ENCODE measurements at places on chromosomes 5 and 9.

DNA sequence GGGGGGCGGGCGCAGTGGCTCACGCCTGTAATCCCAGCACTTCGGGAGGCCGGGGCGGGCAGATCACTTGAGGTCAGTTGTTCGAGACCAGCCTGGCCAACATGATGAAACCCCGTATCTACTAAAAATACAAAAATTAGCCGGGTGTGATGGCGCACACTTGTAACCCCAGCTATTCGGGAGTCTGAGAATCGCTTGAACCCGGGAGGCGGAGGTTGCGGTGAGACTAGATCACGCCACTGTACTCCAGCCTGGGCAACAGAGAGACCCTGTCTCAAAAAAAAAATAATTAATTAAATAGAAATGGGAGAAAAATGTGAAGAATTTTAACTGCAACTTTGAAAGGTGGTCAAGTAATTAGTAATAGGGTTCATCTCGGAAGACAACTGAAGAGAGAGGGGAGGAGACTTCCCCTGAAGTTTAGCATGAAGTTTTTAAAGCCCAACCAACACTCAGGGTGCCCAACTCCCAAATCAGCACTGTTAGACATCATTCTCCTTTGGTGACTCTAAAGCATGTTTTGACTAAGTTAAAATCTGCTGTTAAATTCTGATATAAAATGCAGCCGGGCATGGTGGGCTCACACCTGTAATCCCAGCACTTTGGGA lies 1.4 kb upstream of the CSNK1A1 start:
- no peak for DNase-seq

- DNase-seq, result no peak
Observed at GRCh38 chr9:120862452-120862851, 14.5 kb downstream of the PHF19 start.

GRCh38 chr9:27436234-27436633 lies 87.9 kb upstream of the IFNK start:
- DNase-seq, result no peak

DNA sequence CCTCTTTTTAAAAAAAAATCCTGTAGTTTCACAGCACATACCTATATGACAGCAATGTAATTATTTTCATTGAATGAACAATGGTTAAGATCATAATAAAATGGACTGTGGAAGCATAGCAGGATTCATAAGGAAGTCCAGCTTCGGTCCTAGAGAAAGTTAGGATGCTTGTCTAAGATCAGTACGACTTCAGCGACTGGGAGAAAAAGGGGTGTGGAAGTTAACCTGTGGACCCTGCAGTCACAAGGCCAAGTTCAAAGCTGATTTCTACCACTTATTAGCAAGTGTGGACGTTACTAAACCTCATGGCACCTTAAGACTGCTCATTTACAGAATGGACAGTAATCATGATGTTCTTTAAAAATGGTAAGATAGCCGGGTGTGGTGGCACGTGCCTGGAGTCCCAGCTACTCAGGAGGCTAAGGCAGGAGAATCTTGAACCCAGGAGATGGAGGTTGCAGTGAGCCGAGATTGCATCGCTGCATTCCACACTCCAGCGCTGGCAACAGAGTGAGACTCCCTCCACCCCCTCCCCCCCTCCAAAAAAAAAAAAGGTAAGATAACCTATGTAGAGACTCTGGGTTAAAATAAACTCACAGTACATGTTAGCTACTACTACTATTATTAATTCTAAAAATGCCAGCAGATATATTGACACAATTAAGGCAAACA lies 71.6 kb upstream of the PCA3 start:
- no peak for DNase-seq

GRCh38 chr5:135561266-135561665 lies 17.5 kb downstream of the CXCL14 start:
- DNase-seq, result no peak

- no peak for DNase-seq
Observed at GRCh38 chr5:154709368-154710305, 45.5 kb upstream of the LARP1 start.

DNA sequence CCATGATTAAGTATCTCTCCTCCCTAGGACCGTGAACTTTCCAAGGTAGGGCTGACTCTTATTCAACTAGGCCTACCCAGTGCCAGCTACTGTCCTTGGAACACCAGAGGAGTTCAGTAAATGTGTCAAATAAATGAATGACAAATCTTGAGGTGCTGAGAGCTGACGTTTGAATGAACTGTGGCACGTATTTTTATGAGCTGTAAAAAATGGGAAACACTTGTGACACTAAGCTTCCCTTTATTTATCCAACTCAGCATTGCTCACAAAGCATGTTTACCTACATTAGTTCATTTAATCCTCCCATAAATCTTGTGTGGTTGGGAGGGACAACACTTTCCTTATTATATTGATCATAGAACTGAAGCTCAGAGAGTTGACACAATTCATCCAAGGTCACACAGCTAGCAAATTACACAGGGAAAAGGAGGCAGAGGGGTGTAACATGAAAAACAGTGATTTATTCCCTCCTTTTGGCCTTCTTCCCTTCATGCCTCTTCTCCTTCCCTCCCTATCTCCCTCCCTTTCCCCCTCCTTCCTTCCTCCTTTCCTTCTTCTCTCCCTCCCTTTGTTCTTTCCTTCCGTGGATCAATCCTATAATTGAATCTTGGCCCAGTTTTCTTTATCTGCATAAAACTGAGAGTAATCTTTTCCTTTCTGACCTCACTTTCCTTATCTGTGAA lies 412.6 kb downstream of the DMRT2 start:
- no peak for DNase-seq

DNA sequence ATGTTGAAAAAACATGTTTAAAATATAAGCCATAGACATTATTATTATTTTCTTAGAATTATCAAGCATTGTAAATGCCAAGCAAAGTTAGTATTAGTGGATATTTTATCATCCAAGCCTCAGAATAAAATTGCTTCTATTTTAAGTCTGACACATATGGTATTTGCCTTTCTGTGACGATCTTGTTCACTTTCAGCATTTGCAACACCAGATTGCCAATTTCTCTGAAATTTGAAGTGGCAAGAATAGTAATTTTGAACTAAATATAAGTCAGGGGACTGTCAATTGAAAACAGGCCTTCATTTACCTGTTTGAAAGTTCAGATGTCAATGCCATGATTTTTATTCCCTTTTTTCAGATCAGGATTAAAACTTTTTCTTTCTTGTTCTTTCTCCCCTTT lies 1233.6 kb upstream of the CDH18 start:
- DNase-seq, result no peak

DNA sequence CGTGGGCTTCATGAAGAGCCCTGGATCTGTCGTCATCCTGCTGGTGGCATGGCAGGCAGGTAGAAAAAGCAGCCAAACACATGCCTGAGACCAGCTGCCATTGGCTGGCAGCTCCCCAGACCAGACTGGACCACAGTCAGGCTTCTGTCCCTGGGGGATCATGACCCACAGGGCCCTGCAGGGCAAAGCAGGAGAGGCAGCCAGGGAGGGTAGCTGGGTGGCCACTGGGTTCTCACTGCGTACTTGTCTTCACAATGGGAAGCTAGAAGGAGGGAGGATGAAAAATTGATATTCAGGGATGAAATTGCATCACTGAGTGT lies 67.8 kb upstream of the GARNL3 start:
- no peak for DNase-seq

DNA sequence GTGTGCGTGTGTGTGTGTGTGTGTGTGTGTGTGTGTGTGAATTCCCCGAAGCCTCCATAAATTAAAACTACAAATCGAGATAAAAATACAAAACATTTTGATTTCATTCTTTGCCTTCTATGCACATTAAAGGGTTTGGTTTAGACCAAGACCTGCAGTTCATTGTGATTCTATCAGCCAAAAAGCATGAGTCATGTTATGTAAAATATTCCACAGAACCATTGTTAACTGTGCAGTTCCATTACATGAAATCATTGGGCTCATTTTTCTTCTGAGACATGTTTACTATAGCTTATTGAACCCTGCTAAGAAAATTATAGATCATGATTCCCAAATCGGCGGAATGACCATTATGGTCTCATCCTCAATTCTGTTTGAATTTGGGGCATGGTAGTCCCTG lies 11.7 kb downstream of the CAVIN4 start:
- no peak for DNase-seq

GRCh38 chr5:139745800-139746690 lies 49.6 kb upstream of the PSD2 start:
- no peak for DNase-seq

GRCh38 chr9:106324053-106324585 lies 538.8 kb upstream of the ZNF462 start:
- DNase-seq, result no peak

DNA sequence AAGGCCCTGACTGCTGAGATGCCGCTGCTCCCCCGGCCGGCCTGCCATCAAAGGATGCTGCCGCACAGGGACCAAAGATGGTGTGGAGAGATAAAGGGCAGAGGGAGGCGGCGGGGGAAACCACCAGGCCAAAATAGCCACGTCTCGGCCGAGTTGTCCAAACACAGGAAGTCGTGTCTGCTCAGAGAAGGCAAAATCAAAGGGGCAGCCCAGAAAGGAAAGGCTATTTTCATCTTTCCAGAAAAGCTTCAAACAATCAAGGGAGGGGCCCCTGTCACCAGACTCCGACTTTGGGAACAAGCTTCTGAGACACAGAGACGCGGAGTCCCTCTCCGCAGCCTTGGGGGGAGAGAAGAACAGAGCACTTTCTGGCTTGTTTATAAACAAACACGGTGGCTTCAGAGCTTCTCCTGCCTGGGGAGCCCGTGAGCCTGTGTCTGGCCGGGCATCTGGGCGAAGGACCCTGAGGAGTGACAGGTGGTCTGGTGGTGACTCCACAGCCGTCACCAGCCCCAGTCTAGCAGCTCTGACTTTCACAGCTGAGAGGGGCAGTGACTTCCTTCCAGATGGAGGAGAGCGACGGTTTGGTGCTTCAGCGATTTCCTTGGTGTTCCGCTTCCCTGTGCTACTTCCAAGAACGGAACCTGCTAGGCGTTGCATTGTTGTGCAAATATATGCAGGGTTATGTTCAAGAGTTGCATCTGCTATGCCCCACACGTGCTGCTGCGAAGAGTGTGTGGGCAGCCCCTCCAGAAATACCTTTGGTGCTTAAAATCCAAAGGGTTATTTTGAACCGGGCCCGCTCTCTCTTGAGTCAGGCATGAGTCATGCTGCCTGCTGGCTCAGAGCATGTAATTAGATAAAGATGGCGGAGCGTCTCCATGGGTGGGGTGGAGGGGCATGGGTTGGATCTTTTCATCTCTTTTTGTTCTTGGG lies 24.0 kb downstream of the ADAMTSL2 start:
- DNase-seq, result peak; percentile 5

- no peak for DNase-seq
Observed at GRCh38 chr9:130028493-130029222, 14.3 kb downstream of the FNBP1 start.
